Muscle of back (tissue), 13 donors: ENCODE measurements at places on chromosomes 1 and 21. TPM values are rescaled to one million over a fixed set of nuclear protein-coding genes. Genes with fewer than 3 reads are reported as not detected.

- DNase-seq, result no peak
Measured at GRCh38 chr1:177794376-177794991, 175.4 kb downstream of the SEC16B start.

DNA sequence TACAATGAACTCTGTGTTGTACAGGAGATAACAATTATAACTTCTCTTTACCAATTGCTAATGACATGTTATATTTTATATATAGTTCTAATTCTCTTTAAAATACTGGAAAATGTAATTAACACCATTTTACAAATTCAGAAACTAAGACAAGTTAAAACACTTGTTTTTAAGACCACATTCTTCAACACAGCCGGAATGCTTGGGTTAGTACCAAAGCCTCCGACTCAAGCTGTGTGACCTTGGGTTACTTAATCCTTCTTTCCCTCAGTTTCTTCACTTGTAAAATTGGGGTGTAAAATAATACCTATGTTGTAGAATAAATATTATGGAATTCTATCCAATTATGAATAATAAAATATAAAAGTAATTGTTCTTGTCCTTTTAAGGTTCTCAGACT is 378.7 kb downstream of the USH2A start:
- DNase-seq, result no peak

The FLVCR1 gene
- 6.2 TPM for polyA plus RNA-seq

The GNAT2 gene
- polyA plus RNA-seq, result not detected

The GIPC2 gene
- 1.7 TPM for polyA plus RNA-seq

The RBM11 gene
- not detected for polyA plus RNA-seq

The KCNC4 gene
- polyA plus RNA-seq, result 6.7 TPM

The FAM151A gene
- 0.46 TPM for polyA plus RNA-seq
